CD8-positive, alpha-beta T cell (primary cell): ENCODE measurements at places on chromosomes 6 and 20.

DNA sequence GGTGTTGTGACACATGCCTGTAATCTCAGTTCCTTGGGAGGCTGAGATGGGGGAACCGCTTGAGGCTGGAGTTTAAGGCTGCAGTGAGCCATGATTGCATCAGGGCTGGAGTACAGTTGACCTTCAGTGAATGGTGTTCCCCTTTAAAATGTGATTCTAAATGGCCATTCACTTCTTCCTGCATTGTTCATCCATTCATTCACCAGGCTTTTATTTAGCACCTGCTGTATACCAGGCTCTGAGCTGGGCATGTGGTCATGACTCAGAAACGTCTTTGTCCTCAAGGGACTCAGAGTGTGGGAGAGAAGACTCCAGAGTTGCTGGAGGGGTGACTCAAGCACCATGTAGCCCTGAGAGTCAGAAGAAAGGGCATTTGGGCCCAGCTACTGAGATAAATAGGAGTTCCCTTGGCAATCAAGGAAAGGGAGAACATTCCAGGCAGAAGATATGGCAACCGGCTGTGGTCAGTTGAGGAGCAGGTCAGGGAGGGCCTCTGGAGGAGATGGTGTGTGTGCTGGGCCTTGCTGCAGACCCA is 101.1 kb downstream of the DLGAP4 start:
- DNase-seq, result no peak

DNA sequence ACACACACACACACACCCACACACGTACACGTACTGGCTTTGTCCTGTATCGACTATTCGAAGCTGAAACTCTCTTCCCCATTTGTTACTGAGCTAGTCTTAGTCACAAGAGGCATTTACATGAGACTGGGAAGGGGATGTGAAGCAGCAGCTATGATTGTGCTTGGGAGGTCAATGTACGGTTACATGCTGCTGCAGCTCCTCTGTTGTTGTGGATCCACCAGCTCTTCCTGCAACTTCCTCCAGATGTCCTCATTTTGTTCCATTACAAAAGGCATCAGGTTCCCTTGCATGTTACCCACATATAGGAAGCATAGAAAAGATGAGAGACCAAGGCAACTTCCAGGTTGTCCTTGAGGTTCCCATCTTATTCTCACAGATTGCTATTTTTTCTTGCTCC is 612.4 kb upstream of the IMPG1 start:
- no peak for DNase-seq

- DNase-seq, result no peak
Observed at GRCh38 chr6:80468398-80468797, 361.9 kb downstream of the BCKDHB start.

DNA sequence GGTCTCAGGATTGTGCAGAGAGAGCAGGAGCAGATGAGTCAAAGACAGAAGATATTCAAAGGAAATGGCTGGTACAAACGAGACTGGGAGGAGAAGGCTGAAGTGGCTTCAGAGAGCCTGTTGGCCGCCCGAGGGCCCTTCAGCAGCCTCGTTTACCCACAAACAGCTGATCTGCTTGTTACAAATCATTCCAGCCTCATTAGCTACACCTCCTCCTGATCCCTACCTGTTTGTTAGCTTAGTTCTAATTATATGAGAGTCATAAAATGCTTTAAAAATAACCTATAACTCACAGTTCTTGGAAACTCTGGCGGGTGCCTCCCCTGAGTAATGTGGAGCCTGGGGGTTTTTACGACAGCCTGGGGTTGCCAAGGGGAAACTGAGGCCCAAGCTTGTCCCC is 12.6 kb downstream of the GLP1R start:
- DNase-seq, result no peak

GRCh38 chr20:63175038-63175895 is 40.7 kb downstream of the YTHDF1 start:
- DNase-seq, result no peak

- DNase-seq, result no peak
Observed at GRCh38 chr6:169097381-169097959, 156.2 kb downstream of the THBS2 start.

DNA sequence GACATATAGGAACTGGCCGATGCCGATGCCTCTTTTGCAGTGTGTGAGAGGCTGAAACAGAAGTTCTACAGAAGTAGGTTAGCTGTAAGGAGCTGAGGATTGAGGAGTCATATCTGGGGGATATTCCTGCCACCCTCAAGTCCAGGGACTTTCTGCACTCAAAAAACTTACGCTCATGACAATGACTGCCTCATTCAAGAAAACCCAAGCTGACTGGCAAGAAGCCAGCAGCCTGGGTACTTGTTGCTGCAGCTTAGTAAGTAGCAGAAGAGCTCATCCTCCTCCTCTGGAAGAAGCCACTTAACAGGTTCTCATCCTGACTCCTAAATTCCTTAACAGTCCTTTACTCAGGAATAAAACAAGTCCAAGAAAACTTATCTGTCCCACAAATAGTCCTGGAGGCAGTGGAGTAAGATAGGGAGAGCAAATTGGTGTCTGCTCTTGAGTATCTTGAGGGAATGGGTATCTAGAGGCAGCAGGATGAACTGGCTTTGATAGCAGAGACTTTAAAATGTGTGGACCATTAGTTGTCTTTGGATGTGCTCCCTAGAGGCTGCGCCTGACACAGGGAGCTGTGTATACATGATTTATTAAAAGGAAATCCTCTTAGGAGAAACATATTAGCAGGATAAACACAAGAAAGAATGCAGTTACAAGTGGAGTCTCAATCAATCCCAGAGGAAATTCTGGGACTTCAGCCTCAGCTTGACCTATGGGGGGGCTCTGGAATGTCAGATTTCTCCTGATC is 7.4 kb downstream of the CALHM5 start:
- DNase-seq, result no peak

DNA sequence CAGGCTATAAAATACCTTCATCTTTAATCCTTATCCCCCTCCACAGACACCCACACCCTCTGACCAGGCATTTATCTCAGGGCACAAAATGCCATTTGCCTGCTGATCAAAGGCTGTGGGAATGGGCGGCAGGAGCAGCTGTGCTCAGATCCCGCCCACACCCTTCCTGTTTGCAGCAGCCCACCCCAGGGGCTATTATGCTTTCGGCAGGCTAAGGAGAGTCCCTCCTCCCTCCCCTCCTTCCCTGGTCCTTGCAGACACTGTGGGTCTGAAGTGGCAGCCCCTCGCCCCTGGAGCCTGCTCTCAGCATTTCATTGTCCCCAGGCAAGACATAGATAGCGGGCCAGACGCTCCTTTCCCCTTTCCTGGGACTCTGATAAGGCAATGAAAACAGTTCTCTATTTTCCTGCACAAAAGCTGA is 220.8 kb upstream of the HEY2 start:
- DNase-seq, result no peak

DNA sequence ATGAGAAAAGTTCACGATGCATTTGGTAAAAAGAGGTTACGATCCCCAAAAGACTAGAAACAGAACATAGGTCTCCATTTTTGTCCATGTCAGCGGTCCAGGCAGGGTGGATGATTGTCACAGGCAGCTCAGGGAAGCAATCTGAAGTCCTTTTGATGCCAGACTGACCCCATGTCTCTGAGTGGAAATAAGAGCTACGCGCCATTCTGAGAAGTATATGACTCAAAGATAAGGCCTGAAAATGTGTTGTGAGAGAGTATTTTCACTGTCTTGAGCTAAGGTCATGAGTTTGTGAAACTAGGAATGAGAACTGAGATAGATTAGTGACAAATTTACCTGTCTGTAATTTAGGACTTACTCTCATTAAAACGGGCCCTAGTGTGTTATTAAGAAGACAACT is 69.5 kb downstream of the LYRM4 start:
- DNase-seq, result no peak

GRCh38 chr20:49112596-49113274 is 66.6 kb downstream of the CSE1L start:
- DNase-seq, result no peak

DNA sequence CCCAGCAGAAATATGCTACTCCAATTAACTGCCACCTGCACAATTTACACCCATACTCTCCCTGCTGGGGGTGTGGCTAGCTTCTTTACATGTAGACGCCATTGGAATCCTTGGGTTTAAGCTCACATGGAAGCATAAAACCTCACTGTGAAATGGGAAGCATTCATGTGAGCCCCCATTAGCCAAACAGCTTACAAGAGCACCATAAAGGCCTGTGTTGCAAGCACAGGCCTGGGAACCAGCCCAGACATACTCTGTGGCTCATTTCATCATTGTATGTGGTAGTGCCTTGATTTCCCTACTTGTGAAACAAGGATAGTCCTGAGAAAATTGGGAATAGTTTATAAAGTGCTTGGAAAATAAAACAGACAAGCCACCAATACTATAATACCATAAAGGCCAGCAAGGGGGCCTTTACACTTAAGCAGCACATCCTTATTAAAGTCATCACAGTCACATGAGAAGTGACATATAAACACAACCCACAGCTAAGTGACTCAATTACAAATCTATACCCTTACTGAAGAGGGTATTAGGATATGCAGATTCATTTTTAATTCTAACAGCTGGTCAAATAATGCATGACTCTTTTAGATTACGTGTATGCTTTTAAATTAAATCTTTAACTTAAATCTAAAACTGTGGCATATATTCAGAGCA is 6.8 kb downstream of the ADNP start:
- DNase-seq, result no peak

GRCh38 chr6:47376930-47377329 is 67.2 kb upstream of the TNFRSF21 start:
- DNase-seq, result peak; percentile 16

GRCh38 chr6:2021713-2022125 is 223.7 kb downstream of the GMDS start:
- DNase-seq, result no peak

- no peak for DNase-seq
Observed at GRCh38 chr6:44828780-44829179, 441.3 kb downstream of the CDC5L start.
